Activated T-cell treated with anti-CD3 and anti-CD28 coated beads, Interleukin-2, amount 50 U/mL, for 1 hour (primary cell): ENCODE measurements at places on chromosomes 6 and 20.

DNA sequence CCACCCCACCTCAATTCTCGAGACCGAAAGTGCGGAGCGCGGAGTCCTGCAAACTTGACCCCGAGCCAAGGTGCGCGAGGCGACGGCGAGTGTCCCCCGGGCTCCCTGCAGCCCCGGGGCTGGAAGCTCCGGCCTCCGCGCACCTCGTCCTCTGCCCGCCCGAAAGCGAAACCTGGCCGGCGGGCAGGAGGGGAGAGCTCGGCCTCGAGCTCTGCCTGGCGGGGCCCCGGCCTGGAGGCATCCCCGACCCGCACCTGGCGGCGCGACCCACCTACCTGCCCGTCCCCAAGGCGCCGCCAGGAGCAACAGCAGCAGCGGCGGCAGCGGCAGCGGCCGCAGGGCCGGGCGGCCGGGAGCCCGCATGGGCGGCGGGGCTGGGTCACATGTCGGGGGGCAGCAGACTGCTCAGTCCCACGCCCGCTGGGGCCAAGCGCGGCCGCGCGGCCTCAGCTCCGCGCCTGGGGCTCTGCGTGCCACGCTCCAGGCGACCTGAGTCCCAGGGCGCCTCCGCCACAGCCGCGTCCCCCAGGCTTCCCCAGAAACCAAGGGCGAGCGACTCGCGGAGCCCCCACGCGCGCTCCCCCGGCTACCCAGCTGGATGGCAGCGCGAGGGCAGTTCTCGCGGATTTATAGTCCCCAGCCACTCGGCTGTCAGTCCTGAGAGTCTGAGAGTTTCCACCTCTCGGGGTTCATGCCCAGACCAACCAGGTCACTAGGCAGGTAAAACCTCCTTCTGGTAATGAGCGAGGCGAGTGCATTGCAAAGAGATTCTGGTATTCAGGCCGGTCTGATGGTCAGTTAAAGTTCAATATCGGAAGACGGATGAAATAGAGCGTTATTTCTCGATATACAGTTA is at the start of gene IL20RA:
Gene IL20RA, minus strand, starts transcription at position 600 of the 856 bp plus-strand sequence. Its CDS starts 237 bp downstream, at position 363.
- peak; percentile 32 for DNase-seq

GRCh38 chr6:163507965-163508364 is 93.4 kb downstream of the QKI start:
- no peak for DNase-seq

- DNase-seq: no peak
Observed at GRCh38 chr20:49908258-49908565, 7.1 kb downstream of the SPATA2 start.

- DNase-seq: no peak
Observed at GRCh38 chr20:4183361-4183760, 168.0 kb upstream of the RNF24 start.

- no peak for DNase-seq
Observed at GRCh38 chr6:39714802-39715201, 10.4 kb downstream of the KIF6 start.

- DNase-seq: no peak
Observed at GRCh38 chr6:40274058-40274457, 313.1 kb downstream of the LRFN2 start.

GRCh38 chr6:168320634-168321033 is 1.1 kb upstream of the DACT2 start:
- DNase-seq: no peak

GRCh38 chr20:39298121-39298520 is 336.0 kb downstream of the DHX35 start:
- DNase-seq: no peak

DNA sequence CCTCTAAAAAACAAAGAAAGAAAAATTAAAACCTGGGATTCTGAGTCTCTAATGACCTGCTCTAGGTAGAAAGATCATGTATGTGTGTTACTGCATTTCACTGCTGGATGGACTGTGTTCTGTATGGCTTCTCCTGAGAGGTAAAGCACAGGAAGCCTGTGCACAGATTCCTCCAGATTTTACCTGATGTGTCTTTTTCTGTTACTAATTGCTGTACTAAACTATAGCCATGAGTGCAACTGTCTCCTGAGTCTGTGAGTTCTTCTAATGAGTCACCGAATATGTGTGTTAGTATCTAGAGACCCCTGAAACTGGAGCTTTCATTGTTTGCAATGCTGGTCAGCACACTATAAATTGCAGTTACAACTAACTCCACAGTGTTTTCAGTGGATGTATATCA is 270.8 kb downstream of the CDKAL1 start:
- no peak for DNase-seq

GRCh38 chr6:37940074-37940847 is 120.7 kb downstream of the ZFAND3 start:
- DNase-seq: no peak

- no peak for DNase-seq
Observed at GRCh38 chr20:63873477-63873971, 8.5 kb downstream of the TPD52L2 start.

- no peak for DNase-seq
Observed at GRCh38 chr20:59939879-59940128, 301 bp downstream of the PPP1R3D start.

DNA sequence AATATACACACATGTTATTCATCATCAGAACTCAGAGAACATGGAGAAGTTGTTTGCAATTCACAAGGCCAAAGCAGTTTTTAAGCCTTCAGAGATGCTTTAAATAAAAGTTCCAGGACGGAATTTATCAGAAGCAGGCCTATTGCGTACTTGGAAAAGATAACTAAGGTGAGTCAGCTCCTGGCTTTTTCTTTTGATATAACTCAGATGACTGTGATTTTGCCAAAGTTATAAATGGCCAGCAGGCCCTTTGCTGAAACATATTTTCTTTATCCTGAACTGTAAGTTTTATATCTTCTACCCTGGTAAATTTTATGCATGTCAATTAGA is 55.0 kb upstream of the PLCB1 start:
- DNase-seq: no peak

DNA sequence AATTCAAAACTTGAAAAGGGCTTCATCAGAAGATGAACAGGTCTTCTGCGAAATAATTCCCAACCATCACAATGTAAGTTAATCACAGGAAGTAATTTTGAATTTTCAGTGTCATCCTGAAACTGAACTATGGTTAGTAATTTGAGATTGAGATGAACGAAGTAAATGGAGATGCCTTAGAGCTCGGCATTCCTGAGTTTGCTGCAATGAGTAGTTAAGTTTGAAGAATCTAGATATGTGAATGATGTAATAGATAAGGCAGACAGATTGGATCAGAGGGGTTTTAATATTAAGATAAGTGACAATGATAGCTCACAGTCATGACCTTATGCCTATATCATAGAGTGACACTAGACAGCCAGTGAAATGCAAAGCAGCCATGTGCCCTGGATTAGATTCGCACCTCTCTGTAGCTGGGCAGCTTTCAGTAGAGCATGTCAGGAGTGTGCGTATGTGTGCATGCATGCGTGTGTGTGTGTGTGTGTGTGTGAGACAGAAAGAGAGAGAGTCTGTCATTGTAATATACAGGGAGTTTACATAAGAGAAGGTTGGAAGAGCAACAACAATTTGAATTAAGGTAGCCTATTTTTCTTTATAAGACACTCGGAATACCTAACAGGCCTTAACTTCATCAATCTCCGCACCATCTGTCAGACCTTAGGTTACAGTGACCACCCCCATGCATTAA is 233.0 kb downstream of the GMPR start:
- no peak for DNase-seq

- DNase-seq: no peak
Observed at GRCh38 chr6:72287801-72288200, 334.1 kb upstream of the KCNQ5 start.

DNA sequence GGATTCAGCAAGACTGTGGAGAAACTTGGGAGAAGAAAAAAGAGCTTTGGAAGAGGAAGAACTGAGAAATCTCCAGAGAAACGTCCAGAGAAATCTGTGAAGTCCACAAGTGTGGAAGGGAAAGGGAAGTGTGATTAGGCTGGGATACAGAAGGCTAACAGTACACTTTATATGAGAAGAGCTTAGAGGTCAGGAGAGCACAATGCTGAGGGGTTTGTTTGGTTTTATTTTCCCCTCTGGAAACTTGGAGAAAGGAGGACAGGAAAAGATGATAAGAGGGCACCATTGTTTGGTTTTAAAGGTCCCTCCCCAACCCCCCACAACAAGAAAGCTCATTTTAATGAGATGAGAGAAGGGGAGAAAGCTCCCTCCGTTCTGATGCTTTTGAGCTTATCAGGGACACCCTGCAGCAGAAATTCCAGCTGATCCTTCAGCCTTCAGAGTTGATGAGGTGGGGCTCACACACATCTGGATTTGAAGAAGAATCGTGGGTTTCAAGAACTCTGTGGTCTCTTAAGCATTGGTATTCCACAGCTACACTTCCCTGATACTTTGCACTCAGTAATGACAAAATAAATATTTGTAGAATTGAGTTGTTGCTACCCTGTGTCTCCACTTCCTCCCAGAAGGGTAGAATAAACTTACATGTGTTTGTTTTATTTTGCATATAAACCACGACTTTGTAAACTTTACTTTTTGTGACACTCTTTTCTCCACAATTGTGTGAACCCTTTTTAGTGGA is 1.9 kb downstream of the NT5E start:
- DNase-seq: no peak

GRCh38 chr20:3541887-3542721 is 71.3 kb downstream of the ATRN start:
- DNase-seq: no peak

DNA sequence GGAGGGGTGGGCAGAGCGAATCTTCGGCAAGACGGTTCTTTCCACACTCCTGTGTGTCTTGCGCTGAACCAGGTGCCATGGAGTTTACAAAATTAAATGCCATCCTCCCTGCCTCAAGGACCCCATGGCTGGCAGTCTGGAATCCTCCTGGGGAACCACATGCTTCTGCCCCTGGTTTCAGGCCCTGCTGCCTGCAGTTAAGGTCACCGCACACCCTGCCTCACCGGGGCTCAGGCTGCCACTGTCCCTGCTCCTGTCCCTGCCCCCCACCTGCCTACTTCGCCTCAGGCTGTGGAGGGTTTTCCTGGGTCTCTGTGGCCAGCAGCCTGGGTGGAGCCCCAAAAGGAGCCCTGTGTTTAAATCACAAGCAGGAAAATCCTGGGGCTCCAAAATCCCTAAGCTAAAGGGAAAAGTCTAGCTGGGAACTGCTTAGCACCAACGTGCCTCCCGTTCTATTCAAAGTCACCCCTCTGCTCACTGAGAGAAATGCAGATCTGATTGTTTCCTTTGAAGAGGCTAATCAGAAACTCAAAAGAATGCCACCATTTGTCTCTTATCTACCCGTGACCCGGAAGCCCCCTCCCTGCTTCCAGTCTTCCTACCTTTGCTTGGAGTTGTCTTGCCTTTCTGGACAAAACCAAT is 10.6 kb upstream of the TTLL2 start:
- DNase-seq: no peak

- DNase-seq: no peak
Observed at GRCh38 chr6:150890346-150890745, 24.8 kb downstream of the MTHFD1L start.

- no peak for DNase-seq
Observed at GRCh38 chr6:72689107-72689954, 67.5 kb downstream of the KCNQ5 start.

- no peak for DNase-seq
Observed at GRCh38 chr20:38395165-38395564, 40.0 kb downstream of the SNHG17 start.

- no peak for DNase-seq
Observed at GRCh38 chr6:110681543-110682459, 133.5 kb downstream of the CDK19 start.

GRCh38 chr20:62522748-62523396 is 47.1 kb upstream of the GATA5 start:
- DNase-seq: no peak

GRCh38 chr20:55097621-55098020 is 622.2 kb downstream of the DOK5 start:
- DNase-seq: no peak

- no peak for DNase-seq
Observed at GRCh38 chr6:82882363-82883023, 183.1 kb downstream of the UBE3D start.

GRCh38 chr20:57330998-57331397 is 1.4 kb downstream of the SPO11 start:
- no peak for DNase-seq

GRCh38 chr6:100366419-100366818 is 98.3 kb downstream of the SIM1 start:
- DNase-seq: no peak

- no peak for DNase-seq
Observed at GRCh38 chr20:11432407-11432806, 485.3 kb upstream of the BTBD3 start.

DNA sequence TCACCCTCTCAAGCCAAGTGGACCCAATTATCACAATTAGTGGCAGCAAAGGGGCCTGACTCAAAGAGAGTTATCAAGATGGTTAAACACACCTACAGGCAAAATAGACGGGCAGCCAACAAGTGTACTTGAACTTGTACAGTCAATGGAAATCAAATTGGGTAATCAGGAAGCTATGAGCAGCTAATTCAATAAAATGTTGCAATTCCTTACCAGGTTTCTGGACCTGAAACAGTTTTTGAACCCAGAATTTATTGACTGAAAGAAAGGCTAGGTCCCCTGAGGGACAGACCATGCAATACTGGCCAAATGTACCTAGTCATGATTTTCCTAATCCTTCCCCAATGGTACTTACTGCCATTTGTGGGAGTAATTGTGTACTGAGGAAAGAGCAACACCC is 679.8 kb downstream of the EPM2A start:
- DNase-seq: no peak

DNA sequence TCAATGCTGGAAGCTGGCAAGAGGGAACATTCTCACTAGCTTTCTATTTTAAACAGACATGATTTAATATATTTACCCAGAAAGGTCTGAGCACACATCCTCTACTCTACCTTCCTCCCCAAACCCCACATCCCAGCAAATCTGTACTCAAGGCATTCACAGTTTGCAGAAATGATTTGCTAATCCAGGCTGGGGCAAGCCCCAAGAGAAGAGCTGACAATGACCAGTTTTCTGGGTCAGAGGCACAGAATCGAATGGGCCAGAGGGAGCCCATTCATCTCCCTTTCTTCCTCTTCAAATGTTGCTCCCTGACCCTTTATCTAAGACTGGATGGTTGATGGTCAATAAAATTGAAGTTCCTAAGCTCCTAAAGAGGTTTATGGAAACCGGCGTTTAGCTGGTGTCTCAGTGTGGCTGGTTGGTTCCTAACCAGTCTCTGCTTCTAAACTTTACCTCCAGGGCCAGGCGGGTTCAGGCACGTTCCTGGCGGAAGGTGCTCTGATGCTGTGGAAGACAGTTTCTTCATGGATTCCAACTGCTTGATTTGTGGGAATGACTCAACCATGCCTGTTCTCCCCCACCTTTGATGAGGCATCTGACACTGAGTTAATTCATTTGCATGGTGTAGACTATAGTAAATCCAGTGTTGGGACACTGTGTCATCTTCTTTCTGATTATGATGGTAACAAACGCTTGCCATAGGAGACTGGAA is 96.4 kb upstream of the IYD start:
- DNase-seq: no peak

GRCh38 chr6:5028921-5029320 is 25.1 kb upstream of the RPP40 start:
- no peak for DNase-seq

GRCh38 chr20:44856856-44857448 is 28.6 kb upstream of the YWHAB start:
- no peak for DNase-seq
